ENCODE measurements at places on chromosomes 2 and 18.

DNA sequence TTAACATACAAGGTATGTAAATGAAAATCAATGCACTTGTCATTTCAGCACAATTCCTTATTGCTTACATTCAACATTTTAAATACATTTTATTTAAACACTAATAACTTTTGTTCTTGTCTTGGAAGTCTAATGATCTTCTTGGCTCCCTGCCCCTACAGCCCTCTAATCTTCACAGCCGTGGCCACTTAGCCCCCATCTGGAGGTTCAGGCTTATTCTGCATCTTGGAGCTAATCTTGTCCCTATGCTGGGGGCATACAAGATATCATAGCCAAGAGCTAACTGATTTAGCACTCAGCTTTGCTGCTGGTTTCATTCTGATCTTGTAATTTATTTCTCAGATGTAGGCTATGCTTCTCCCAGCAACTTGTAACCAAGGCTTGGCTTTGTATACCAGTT is 140.8 kb downstream of the TMEFF2 start:
- DNase-seq, result no peak

DNA sequence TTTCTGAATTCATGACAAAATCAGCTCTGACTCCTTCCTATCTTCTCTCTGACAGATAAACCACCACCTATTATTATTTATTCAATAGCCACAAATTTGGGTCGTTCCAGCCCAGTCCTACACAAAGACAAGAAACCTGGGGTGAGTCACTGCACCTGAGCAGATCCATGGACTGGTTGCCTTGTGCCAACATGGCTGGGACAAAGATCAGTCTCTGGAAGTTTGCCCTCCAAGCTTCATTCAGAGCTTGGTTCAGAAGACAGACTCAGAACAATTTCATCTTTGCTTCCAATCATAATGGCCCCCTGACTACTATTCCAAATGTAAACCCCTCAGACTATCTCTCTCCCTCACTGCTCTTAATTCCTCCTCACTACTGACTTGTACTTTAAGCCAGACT is 9.6 kb upstream of the EXOC6B start:
- DNase-seq, result no peak

DNA sequence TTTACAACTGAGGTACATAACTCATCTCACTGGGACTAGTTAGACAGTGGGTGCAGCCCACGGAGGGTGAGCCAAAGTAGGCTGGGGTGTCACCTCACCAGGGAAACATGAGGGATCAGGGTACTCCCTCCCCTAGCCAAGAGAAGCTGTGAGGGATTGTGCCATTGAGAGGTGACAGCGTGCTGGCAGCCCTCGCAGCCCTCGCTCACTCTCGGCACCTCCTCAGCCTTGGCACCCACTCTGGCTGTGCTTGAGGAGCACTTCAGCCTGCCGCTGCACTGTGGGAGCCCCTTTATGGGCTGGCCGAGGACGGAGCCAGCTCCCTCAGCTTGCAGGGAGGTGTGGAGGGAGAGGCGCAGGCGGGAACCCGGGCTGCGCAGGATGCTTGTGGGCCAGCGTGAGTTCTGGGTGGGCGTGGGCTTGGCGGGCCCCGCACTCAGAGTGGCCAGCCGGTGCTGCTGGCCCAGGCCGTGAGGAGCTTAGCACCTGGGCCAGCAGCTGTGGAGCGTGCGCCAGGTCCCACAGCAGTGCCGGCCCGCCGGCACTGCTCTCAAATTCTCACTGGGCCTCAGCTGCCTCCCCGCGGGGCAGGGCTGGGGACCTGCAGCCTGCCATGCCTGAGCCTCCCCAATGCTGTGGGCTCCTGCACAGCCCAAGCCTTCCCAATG is 44.5 kb upstream of the FAM110C start:
- DNase-seq, result no peak

GRCh38 chr18:66749481-66750035 is 145.7 kb upstream of the CDH19 start:
- DNase-seq, result no peak

DNA sequence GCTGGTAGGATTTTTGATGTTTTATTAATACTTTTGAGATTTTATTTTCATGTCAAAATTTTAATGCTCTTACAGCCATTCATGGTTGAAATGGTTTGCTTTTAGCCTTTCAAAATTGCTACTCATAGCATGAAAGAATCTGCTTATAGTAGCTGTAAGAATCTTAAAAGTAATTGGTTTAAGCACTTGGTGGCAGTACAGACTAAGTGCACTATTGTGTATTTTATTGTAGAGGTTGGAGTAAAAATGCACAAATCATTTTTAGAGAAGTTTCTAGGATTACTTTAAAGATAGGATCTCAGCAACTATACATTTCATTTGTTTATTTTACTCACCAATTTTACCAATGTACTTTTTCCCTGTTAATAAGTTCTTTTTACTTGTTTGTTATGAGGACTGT is 205.8 kb downstream of the SPAG16 start:
- no peak for DNase-seq

DNA sequence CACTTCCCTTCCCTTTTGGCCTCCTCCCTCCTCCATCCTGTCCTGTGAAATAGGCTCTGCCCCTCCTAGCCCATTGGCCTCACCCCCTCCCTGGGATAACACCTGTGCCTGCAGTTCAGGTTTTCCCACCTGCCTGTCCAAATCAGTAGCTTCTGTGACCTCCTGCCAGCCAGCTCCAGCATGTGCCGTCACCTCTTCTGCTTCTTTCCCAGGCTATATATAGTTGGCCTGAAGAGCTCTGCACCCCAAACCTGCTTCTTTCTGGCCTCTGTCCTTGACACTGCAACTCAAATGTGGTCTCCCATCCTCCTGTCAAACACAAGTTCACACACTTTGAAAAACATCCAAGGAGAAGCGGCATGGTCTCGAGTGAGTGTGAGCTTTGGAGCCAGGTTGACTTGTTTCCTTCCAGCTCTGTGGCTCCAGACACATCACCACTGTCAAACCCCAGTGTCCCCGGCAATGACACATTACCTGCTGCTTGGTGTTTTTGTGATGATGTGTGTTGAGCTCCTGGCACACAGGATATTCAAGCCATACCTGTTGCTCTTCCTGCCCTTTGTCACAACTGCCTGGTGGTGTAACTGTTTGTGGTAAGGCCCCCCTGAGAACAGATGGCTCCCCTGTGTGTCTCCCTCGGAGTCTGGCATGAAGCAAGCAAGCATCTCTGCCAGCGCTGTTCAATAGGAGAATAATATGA is 143.6 kb upstream of the DAPL1 start:
- peak; percentile 46 for DNase-seq

DNA sequence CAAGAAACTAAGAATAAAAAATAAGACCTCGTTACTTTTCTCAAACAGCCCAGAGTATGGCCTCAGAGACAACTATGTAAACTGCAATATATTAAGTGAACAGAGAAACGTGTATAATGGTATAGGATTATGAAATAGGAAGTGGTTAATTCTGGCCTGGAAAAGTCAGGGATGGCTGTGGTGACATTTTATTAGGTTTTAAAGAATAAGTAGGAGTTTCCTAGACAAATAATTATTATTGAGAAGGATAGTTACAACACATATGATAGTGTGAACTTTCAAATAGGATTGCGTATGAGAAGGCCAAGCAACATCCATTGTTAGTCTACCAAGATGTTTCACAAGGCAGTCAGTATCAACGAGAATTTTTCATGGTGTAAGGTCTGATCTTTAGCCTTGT is 244.1 kb downstream of the LPIN1 start:
- no peak for DNase-seq

DNA sequence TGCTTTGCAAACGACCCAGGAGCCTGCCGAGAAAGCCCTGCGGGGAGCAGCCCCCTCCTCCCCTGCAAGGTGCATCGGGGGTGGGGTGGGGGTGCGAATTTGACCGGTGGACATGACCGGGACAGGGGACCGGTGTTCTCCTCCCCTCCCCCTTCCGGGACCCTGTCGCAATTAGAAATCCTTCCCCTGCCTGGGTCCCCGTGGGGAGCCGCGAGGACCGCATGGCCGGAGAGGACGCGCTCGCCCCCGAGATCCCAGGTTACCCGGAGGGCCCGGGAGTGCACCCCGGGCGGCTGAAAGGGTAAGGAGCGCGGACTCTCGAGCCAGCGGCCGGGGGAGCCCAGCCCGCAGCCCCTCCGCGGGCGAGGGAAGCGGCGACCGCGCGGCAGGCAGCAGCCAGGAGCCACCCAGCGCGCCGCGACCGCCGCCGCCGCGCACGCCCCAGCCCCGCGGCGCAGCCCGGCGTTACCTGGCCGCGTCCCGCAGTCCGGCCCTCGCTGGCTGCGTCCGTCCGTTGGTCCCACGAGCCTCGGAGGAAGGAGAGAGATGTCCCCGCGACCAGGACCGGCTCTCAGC is 482 bp downstream of the DLGAP1 start:
- no peak for DNase-seq

GRCh38 chr2:30185178-30185577 is 38.4 kb downstream of the YPEL5 start:
- no peak for DNase-seq

DNA sequence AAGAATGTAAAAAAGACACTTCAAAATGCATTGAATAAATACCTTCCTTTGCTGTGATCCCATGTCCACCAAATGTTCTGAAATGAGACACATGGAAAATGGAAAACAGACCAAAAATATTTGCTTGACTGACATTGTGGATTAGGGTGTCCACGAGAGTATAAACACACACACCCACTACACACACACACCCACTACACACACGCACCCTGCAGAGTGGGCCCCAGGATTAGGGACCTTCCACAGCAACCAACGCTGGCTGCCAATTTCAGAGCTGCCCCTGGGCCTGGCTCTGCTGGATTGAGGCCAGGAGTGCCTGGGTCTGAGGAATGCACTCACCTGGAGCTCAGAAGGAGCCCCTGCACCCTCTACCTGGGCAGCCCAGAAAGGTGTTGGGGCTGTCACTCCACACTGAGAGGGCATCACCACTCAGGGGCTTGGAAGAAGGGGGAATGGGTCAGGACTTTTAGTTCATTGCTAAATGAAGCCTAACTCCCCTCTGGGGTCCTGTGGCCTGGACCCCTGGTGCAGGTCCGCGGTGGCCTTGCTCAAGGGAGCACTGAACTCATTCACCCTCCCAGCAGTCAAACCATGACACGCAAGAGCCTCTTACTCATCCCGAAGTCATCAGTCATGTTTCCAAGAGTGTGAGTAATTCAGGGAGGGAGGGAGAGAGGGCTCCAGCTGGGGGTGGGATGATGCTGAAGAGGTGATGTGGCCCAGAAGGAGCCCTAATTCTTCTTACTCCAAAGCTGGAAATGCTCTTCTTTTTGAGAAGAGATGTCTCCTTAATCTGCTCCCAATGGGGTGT is 50.2 kb upstream of the PLB1 start:
- DNase-seq, result peak; percentile 50

DNA sequence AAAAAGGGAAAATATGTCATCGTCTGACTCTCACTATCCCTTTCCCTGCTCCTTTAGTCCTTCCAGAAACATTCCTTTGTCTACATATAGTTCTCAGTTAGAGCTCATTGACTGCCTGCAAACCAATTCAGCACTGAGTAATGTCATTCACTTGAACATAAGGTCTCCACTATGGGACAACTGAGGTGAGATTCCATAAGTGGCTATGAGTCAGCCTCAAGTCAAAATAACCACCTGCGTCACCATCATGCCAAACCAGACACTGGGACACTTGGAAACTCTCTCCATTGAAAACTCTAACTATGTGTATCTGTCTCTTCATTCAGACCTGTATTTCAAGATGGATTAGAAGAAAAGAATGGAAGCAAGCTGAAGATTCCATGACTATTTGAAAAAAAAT is 878.0 kb upstream of the PIK3C3 start:
- no peak for DNase-seq

DNA sequence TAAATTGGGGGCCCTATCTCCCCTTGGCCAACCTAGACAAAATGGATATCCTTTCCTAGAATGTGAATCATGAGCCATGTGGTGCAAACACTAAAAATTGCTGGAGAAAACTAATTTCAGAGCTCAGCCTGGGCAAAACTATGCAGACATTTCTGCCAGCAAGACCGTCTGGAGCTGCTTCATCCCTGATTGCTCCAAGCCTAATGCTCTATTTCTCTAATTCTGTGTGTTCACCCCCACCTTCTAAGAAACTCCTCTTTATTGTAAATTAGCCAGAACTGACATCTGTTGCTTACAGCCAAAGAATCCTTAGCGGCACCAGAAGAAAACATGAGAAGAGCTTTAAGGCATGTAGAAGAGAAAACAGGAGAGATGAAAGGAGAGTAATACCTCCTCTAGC is 337.7 kb upstream of the CHAC2 start:
- peak; percentile 17 for DNase-seq

GRCh38 chr2:134683561-134684112 is 35.2 kb downstream of the TMEM163 start:
- no peak for DNase-seq
